ENCODE measurements at places on chromosomes 6 and 20.

DNA sequence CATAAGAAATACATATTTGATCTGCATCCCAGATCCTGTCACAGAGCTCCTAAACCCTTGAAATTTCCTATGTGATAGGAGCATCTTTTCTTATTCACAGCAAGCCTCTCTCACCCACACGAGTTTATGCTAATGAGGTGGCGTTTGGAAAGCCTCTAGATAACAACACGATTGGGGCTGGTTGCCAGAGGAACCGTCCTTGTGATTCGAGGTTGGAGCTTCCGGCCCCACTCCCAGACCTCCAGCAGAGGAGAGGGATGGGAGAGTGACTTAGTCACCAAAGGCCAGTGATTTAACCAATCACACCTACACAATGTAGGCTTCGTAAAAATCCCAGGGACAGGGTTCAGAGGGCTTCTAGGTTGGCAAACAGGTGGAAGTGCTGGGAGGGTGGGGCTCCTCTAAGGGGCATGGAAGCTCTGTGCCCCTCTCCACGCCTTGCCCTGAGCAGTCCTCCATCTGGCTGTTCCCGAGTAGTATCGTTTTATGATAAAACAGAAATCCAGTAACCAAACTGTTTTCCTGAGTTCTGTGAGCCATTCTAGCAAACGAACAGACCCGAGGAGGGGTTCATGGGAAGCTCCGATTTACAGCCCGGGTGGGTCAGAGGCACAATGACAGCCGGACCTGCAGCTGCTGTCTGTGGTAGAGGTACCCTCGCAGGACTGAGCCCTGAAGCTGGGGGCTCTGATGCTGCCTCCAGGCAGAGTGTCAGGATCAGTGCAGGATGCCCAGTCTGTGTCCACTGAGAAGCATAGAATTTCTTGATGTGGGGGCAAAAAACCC, 238.1 kb upstream of the ARID1B start:
- DNase-seq, result no peak

DNA sequence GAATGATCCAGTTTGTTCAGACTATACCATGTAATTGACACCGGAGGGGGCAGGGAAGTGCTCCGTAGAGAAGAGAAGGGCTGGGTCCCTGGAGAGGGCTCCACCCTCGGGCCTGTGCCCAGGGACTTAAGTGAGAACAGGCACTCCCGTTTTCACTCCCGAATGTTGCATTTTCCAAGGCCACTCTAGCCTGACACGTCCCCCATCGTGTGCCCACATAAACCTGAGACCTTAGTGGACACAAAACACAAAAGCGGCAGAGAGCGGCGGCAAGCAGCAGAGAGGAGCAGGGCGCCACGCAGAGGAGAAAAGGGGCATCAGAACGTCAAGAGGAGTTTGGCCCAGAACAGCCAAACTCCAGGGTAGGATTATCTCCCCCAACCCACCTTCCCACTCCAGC, 1405.1 kb downstream of the GRIK2 start:
- no peak for DNase-seq

DNA sequence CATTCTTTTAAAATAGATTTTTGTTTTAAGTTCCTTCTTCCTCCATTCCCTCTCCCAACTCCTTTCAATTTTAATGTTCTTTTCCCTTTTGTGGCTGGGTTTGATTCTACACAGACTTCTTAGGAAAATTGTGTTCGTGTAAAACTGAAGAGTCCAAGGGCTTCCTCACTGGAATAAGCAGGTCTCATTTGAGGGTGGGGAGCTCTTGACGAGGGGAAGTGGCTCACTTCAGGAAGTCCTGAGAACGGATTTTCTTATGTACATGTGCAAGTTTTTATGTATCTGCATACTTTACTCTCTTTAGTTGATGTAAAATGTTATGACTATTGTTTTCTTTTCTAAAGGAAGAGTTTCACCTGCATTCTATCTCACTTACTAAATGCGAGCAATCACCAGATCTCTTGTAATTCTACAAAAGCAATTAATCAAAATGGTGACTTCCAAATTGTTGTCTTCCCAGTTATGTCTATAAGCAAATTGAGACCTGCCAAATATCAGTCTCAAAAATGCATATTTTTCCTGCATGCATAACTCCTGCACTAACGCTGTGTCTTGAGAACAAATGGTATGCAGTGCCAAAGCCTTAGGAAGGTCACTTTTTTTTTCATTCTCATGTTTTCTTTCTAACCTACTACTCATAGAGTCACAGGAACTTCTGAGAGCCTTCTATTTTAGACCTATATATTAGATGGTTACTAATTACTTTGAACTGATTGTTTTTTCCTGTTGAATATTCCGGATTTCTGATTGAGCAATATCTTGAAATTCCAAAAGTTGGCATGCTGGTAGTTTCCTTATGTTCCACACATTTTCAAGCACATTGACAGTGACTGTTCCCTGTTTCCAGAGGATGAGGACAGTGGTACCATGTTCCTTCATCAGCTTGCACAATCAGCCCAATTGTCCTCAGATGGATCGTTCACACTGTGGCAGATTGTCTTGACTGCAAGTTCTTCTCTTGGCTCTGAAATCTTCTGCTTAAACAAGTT, 251.9 kb upstream of the PRDM1 start:
- DNase-seq, result no peak

DNA sequence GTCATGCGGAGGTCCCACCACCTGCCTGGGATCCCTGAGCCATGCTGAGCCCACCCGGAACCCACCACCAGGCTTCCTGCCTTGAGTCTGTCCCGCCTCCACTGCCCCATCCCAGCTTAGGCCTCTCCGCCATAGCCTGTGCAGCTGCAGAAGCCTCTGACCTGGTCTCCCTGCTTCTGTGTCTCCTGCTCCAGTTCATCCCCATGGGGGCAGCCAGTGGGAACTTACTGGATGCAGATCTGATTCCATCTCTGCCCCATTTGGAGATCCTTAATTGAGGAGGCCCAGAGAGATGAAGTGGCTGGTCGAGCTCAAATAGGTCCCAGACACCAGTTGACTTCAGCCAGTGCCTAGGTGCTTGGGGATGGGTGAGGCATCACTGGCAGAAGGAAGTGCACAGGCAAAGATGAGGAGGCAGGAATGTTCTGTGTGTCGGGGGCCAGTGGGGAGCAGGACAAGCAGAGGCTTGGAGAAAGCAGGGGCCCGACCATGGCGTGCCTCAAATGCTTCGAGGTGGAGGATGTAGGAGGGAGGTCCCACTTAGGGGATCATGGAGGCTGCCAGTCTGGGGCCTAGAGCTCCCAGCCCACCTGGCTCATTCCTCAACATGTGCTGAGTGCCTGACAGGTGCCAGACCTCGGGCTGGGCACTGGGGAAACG, 112.8 kb downstream of the TOX2 start:
- DNase-seq, result no peak

DNA sequence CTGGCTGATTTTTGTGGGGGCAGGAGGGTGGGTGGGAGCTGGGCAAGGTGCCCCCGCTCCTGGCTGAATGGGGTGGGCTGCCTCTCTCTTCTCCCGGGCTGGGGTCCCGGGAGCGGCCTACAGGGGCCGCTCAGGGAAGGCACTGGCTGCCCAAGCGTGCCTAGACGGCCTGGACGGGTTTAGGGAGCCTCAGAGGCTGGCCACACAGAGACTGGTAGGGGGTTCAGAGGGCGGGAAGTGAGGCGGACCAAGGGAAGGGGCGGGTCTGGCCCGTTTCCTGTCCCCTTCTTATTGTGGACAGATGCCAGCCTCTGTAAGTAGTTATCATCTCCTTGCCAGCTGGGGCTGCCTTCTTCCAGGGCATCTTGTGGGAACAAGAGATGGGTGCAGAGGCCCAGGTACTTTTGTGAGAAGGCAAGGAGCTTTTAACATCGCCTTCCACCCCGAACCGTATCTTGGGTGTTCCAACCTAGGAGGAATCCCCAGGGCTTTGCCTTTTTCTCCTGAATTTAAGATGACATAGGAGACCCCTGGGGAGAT, 437 bp downstream of the CD40 start:
- no peak for DNase-seq

- peak; percentile 19 for DNase-seq
These were observed 79.0 kb downstream of the NRSN1 start for GRCh38 chr6:24205020-24205492.

DNA sequence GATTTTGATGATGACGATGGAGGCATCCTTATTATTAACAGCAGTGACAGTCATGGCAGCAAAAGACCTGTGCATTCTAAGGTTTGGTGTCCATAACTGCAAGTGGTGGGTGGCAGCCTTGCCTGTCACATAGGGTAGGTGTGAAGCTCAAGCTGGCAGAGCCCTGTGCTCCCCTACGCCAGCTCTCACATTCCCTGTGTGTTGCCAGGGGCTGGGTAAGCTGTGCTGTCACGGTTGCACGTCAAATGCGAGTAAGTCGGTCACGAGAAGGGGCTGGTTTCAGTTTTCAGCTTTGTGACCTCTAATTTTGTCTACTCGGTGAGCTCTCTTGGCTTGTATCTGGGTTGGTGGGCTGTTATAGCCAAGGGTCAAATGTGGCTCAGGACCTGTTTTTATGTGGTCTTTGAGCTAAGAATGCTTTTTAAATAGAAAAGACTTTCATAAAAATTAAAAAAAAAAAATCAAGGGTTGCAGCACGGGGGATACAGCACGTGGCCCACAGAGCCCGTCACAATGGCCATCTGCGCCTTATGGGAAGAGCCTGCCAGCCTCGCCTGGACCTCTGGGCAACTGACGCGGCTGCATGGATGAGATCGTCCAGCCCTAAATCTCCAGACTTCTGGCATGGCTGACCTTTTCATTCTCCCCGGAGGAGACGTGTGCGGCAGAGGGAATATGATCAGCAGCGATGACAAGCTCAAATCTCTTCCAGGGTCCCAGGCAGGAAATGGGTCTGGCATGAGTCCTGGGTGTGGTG, 148.5 kb downstream of the PHACTR3 start:
- no peak for DNase-seq

GRCh38 chr6:106939208-106939607, 35.3 kb downstream of the CD24 start:
- DNase-seq, result no peak
